ENCODE measurements at places on chromosomes 7 and 10. TPM values are rescaled to one million over a fixed set of nuclear protein-coding genes. Genes with fewer than 3 reads are reported as not detected.

Gene BBS9
- total RNA-seq, result 22.9 TPM

Gene BTBD16
- not detected for total RNA-seq

Gene PITX3
- total RNA-seq, result under 0.01 TPM

Gene COL17A1
- not detected for total RNA-seq

Gene ZNF777
- 7.7 TPM for total RNA-seq

Data from fibroblast of villous mesenchyme (primary cell).